ENCODE measurements at places on chromosomes 1 and 21.

- DNase-seq: no peak
Observed at GRCh38 chr1:244755673-244756072, 79.8 kb upstream of the COX20 start.

DNA sequence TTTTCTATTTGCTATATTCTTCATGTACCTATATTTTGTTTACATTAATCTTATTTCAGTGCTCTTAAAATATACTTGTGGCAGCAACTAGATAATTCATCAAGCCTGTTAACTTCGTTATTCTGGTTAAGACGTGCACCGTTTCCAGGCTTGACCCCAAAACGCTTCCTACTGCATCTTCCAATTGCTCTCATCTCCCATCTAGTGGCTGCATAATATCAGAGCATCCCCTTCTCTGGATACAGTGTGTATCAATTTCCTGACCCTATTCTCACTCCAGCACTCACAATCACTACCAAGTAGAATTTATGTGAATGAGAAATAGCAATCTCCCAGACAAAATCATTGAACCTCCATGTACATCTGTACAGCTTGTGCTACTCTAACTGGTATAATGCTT, 1280.3 kb upstream of the B3GALT2 start:
- DNase-seq: no peak

DNA sequence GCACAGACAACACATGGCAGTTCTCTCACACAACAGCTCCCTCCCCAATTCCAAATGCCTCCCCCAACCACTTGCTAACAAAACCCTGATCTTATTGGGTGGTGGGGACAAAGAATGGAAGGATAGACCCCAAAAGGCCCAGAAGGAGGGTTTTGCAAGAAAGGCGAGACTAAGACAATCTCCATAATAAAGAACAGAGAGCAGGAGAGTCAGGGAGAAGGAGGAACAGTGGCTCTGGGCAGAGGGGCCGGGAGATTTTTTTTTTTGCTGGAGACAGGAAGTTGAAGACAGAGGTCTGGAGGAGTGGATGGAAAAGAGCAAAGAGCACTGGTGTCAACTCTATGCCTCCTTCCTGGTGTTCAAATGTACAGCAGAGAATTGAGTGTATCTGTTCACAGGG, 6.5 kb upstream of the C1QA start:
- DNase-seq: no peak

DNA sequence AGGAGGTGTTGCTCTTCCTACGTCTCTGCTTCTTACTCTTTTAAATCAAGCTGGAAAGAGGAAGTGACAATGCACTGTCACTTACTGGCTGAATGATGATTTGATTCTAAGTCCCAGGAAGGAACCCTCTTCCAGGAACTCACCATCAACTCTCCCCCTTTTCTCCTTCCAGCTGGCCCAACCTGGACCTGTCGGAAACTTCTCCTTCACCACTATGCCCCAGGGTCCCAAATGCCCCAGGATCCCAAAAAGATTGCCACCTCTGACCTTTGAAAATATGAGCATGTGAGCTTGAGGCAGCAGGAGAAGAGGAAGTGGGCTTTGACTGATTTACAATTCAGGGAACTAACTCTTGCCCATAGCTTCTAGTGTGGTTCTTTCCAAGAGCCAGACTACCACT, 5.3 kb upstream of the ADAMTS5 start:
- no peak for DNase-seq

- DNase-seq: no peak
Observed at GRCh38 chr1:204530932-204531331, 14.7 kb downstream of the MDM4 start.

DNA sequence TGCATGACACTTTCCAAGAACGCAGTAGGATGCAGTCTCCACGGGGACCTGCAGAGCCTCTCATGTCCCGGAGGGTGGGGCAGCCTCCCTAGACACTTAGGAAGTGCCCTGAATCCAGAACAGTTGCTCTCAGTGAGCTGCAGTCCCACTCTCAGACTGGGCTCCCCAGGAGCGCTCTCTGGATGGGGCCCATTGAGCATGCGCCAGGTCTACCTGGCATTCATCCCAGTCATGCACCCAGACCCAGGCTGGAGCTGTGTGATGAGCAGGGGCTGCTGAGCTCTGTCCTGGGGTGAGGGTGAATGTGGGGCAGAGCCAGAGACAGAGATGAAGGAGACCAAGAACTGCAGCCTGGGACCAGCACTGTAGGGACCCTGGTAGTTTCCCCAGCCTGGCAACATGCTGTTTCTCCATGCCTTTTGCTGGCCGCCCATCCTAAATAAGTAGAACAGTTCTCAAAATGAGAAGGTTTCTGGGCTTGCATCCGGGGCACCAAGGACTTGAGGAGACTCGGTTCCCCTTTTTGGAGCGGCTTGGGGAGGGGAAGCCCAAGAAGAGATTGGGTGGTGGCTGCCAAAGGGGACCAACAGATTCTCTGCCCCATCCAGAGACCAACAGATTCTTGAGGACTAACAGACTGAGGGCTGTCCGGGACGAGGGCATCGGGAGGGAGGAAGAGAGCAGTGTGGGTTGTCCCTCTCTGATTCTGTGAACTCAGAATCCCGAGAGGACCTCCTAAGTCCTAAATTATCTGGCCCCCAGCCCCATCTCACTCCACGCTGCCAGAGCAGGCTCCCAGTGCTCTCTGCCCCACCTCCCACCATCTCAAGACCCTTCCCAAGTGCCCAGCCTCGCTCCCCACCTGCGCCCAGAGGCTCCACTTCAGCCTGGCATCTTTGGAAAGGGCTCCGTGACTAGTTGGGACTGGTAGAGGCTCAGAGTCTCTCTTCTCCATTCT, 1.0 kb upstream of the PGLYRP4 start:
- no peak for DNase-seq

- DNase-seq: no peak
Observed at GRCh38 chr1:152640351-152640750, 17.4 kb upstream of the LCE3A start.

DNA sequence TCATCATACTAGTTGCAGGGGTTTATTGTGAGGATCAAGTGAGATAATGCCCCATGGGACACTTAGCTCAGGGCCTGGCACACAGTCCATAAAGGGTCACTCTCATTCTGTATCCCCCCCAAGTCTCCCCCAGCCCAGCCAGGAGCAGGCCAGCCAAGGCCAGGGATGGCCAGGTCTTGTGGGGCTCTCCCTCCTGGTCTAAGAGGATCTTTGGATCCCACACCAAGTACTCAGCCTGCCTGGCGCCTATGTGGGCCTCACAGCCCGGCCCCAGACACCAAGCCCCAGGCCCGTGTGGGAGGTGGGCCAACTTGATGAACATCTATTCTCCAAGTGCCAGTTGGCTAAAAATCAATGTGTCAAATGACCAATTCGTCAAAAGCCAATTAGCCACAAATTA, 117.8 kb downstream of the GLIS1 start:
- no peak for DNase-seq

GRCh38 chr1:236896716-236897115, 101.6 kb downstream of the MTR start:
- DNase-seq: no peak

DNA sequence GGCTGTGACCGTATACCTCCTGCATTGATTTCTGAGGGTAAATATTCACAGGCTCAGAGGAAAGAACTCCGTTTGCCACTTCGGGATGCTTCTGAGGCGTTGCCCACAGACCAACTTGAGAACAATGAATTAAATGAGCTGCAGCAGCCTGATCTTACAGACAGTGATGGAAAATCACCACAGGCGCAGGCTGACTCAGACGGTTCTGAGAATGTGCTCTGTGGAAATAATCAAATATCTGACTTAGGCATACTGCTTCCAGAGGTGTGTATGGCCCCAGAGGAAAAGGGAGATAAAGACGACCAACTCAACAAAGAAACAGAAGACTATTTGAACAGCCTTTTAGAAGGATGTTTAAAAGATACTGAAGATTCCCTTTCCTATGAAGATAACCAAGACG, 76.7 kb upstream of the SCCPDH start:
- no peak for DNase-seq

GRCh38 chr1:210769473-210769872, 364.5 kb downstream of the KCNH1 start:
- no peak for DNase-seq

DNA sequence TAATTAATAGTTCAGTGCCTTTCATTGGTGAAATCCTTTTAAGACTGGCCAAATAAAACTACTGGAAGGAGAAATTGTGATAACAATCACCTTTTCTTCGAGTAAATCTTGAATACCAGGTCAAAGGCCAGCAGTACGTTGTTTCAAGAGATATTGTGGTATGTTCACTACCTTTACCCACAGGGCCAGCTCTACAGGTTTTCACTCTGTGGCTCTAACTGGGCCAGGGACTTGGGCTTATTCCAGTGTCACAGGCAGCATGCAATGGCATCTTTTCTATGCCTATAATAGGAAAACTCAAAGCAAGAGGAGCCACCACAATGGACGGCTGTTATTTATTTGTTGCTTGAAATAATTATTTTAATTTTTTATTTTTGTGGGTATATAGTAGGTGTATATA, 26.8 kb upstream of the LRIF1 start:
- DNase-seq: no peak

- no peak for DNase-seq
Observed at GRCh38 chr1:21220815-21221214, 44.1 kb upstream of the EIF4G3 start.

DNA sequence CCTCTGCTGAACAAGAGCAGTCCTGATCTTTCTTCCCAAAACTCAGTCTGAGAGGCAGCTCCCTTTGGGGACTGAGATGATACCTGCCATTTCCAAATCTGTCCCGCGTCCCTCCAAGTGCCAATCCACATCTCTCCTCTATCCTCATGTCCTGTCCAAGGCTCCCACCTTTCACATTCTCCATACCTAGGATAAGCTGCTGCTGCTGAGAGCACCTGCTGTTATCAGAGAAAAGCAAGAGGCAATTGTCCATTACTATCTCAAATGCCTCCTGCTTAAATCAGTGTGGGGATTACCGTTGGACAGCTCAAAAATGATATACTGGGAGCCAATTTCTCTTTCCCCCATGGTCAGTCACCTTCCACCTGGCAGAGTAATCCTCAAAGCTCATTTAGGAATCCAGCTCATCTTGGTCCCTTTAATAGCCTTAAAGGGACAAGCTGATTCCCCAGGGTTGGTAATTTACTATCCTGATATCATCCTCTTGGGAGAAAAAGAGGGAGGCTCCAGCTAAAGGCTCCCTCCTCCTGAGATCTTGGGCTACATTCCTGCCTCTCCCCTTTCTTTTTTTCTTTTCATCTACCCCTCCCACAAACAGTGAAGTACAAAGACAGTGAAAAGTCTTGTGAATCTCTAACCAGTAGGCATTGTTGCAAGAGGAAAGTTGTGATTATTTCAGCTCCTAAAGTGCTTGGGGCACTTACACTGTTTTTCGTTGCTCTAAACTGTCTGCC, 278.1 kb upstream of the CAMK1G start:
- no peak for DNase-seq

DNA sequence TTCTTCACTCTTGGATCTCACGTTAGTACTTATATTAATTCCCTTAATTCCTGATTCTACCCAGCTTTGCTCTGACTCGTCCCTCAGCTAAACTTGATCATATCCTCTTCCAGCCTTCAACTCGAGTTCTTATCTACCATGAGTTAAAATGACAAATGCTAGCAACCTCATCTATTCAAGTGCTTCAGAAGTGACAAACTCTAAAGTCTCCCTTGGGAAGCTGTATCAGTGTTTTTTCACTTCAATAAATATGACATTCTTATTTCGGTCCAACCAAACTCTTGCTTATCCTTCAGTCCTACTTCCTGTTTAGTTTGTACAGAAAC, 75.3 kb downstream of the FOXJ3 start:
- DNase-seq: no peak

GRCh38 chr1:31781756-31782371, 17.7 kb upstream of the ADGRB2 start:
- no peak for DNase-seq

DNA sequence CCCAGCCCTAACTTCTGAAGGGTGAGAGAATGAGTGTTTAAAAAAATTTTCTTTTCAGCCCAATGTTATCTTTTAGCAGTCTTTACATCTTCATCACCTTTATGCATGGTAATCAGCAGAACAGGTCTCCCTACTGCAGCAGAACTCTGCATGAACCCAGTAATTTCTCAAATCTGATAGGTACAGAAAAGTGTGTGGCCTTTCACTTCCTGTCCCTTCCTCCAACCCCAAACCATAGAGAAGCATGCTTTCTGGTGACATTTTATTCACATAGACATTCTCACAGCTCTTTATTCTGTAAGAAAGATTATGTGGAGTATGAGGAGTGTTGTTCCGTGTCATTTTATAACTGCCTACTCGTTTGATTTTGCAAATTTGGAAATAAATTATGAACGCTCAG, 68.6 kb downstream of the RPAP2 start:
- no peak for DNase-seq
